Muscle of arm (tissue), 14 donors: ENCODE measurements at places on chromosomes 2 and 18. TPM values are rescaled to one million over a fixed set of nuclear protein-coding genes. Genes with fewer than 3 reads are reported as not detected.

SLC11A1 gene
- 0.81 TPM for polyA plus RNA-seq

PFN4 gene
- polyA plus RNA-seq, result 1.9 TPM

ORMDL1 gene
- polyA plus RNA-seq, result 48.0 TPM

RAB11FIP5 gene
- 15.7 TPM for polyA plus RNA-seq

FER1L5 gene
- polyA plus RNA-seq, result 1.6 TPM

GCKR gene
- not detected for polyA plus RNA-seq

DNA sequence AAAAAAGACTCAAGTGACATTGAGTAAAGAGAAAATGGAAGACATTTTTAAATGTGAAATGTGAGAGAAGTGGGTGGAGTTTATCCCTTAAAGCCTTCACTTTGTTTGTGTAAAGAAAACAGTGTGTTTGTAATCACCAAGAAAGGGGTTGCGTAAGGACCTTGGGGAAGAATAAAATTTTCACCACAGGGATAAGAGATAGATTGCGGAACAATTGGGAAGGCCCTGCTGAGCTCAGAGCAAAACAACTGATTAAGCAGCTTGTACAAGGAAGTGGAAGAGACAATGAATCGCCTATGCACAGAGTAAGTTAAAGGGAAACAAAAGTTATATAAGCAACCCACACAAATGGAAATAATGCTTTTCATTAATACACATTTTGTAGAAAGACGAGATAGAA is 327.7 kb downstream of the RAD51AP2 start:
- DNase-seq, result no peak

- DNase-seq, result no peak
These were observed 4.9 kb downstream of the TM4SF20 start for GRCh38 chr2:227374158-227374557.

- DNase-seq, result no peak
These were observed 23.4 kb upstream of the GLI2 start for GRCh38 chr2:120712180-120712681.

- DNase-seq, result peak; percentile 100
These were observed at the start of gene PPP4R3B for GRCh38 chr2:55617175-55618024. PPP4R3B (minus strand) TSS chr2:55617622; CDS start chr2:55617285, 337 bp downstream.

GRCh38 chr2:171317492-171318125 is 116.2 kb downstream of the METTL8 start:
- no peak for DNase-seq

- DNase-seq, result no peak
These were observed 18.5 kb downstream of the NEURL3 start for GRCh38 chr2:96486696-96487095.

- DNase-seq, result no peak
These were observed 548 bp upstream of the FBLN7 start for GRCh38 chr2:112137516-112138158.

DNA sequence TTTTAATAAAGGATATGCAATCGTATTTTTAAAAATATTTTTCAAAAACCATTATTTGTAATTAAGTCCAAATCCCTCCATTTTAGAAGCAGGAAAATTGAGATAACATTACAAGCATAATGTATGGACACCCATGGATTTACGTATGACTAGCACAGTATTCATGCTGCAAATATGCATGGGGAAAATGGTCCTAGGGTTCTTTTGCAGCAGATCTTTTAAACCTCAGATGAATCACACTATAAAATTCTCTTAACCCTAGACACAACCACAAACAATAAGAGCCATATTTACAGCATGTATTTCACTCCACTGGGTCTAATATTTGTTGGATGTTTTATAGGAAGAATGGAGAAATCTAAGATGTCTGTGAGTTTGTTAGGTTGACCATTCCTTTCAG is 453.4 kb downstream of the TGIF1 start:
- no peak for DNase-seq

DNA sequence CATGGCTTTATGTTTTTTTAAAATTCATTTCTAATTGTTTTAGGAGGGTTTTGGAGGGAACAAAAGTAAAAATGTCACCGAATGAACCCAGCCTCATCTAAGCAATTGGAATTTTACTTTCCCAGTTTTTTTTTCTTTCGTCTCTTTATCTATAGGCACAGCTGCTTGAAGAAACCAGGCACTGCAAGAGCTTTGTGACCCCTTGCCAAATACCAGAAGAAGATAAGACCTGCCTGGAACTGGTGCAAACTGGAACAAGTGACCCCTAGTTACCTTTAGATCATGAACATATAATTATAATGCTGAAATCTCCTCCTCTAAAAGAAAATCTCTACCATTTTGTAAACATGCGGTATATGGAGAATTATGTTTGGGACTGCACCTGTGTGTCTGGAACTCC is 100.9 kb downstream of the TSN start:
- no peak for DNase-seq

- DNase-seq, result no peak
These were observed 260.9 kb downstream of the PLCL1 start for GRCh38 chr2:198065322-198065721.

- no peak for DNase-seq
These were observed 218.3 kb downstream of the HAUS1 start for GRCh38 chr18:46322411-46322891.

DNA sequence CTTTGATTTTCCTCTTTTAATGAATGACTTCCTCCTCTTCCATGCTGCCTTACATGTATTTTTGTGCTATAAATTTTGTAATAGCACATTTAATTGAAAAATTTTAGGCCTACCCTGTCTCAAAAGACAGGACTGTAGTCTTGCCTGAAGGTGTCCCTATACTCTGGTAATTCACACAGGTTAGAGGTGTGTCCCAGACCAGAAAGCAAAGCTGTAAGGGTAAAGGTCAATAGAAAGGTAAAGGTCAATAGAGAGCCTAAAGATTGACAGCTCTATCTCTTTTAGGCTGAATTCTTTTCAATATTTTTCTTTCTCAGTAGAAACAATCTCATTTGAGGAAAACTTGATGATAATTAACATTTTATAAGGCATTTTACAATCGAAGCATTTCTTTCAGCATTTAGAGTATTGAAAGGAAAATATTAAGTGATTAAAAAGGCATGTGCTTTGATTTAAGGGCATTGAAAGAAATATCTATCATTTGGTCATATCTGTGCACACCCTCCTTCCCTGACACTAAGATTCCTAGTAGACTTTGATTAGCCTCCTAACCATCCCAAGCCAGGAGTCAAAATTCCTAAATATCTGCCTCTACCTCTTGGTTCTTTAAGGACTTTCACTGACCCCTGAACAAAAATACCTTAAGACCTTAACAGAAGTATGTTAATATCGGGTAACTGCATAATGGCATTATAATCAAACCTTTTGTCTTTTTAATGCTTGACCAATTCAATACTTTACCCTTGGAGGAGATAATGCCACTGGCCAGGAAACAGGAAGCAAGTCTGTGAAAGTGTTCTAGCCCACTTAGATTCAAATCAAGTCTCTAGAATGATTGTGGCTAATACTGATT is 161.8 kb upstream of the DTNA start:
- DNase-seq, result no peak

DNA sequence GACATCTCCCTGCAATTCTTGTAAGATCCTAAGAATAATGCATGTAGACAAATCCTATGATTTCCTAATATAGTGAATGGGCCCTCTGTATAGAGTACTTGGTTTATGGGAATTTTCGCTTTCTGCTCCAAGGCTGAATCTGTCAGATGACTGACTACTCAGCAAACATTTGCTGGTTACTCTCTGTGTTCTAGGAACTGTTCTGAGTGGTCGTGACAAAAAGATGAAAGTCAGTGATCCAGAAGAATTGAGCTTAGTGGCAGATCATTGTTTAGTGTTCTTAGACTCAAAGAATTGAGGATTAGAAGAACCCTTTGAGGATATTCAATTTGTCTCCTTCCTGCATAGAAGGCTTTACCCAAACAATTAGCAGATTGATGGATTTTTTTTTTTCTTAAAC is 10.0 kb downstream of the XRCC5 start:
- no peak for DNase-seq

- DNase-seq, result no peak
These were observed 602.4 kb downstream of the METTL4 start for GRCh38 chr18:1968801-1969498.

- DNase-seq, result no peak
These were observed 159.8 kb downstream of the RHBDD1 start for GRCh38 chr2:226995625-226996041.

DNA sequence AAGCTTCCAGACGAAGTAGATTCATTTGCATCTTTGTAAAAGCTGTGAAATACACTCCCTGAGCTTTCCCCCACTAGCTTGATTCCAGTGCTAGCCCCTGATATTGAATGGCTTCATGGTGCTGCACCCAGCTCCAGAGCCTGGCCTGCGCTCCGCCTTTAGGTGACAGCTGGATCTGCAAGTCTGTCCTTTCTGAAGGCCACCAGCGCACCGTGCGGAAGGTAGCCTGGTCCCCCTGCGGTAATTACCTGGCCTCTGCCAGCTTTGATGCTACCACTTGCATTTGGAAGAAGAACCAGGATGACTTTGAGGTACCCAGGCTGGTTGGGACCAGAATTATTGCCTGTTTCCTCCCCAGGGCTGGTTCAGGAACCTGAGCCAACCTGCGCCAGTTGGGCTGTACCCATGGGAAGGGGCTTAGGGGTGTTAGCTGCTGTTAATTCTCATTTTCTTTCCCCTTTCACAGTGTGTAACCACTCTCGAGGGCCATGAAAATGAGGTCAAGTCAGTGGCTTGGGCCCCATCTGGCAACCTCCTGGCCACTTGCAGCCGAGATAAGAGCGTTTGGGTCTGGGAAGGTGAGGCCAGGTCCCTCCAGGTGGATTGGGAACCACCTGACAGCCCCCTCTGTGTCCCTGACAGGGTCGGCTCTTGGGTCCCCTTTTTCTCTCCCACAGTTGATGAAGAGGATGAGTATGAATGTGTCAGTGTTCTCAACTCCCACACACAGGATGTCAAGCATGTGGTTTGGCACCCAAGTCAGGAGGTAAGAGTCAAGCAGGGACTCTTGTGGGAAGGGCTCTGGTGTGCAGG is 1.3 kb downstream of the CIAO1 start:
- DNase-seq, result no peak

GRCh38 chr2:18784245-18784644 is 194.9 kb upstream of the NT5C1B start:
- DNase-seq, result no peak

- DNase-seq, result no peak
These were observed 98.9 kb downstream of the MYT1L start for GRCh38 chr2:2232167-2232566.

DNA sequence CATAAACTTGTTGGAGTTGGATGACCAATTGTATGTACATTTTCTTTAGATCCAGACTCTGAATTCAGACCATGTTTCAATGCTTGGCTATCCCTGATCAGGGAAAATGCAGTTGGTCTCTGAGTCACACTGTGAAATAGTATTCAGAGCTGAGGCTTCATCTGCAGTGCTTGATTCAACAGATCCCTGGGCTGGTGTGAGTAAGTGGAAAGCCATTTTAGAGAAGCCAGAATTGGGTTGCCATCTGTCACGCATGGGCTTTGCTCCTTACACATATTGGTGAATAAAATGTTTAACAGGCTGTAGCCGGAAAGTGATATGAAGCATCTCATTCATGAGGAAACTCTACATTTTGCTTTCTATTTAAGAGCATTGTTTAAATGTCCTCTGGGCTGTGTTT is 50.0 kb upstream of the ACYP2 start:
- DNase-seq, result no peak

GRCh38 chr2:29495068-29495467 is 379.9 kb downstream of the CLIP4 start:
- DNase-seq, result no peak

DNA sequence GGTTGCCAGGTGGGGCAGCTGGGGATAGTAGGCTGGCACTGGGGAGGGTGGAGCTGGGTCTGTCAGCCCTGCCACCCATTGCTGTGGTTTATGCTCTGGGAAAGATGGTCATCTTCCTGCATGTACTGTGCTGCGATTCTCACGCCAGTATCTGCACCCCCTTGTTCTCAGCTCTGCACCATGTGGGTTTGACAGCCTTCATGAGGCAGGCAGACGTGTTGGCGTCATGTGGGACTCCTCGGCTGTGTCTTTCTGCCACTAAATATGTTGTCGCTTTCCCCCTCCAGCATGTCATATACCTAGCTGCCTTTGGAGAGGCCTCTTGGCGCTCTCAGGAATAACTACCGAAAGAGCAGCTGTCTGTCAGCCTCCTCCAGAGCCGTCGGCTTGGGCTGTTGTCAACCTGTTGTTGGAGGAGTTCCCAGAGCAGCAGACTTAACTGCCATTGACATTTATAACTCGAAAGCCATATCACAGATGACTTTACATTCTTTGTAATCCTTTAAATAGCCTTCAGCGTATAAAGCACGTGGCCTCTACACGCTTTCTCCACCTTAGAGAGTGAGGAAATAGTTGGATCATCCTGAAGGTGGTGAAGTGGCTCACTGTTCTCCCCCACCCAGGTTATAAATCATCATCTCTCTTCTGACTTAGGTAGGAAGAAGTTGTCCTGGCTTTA is 80.4 kb upstream of the MGAT5 start:
- peak; percentile 39 for DNase-seq

GRCh38 chr2:37523814-37524362 is 147.6 kb downstream of the CDC42EP3 start:
- DNase-seq, result peak; percentile 86

- DNase-seq, result no peak
These were observed 13.1 kb downstream of the CFLAR start for GRCh38 chr2:201128933-201129505.

GRCh38 chr2:112884869-112885505 is 26.0 kb upstream of the IL37 start:
- DNase-seq, result no peak

DNA sequence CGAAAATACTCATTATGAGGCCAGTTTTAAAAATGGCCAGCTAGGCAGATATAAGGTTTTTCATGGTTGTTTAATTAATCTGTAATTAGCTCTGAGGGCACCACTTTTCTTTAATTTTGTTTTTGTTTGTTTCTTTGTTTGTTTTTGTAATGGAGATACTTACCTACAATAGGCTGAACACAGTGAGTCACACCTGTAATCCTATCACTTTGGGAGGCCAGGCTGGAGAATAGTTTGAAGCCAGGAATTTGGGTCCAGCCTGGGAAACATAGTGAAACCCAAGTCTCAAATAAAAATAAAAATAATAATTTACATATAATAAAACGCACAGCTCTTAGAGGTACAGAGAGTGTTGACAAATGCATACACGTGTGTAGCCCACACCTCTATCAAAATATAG is 56.8 kb upstream of the MSH2 start:
- DNase-seq, result no peak

- no peak for DNase-seq
These were observed 31.8 kb downstream of the SLC9A4 start for GRCh38 chr2:102504833-102505232.

DNA sequence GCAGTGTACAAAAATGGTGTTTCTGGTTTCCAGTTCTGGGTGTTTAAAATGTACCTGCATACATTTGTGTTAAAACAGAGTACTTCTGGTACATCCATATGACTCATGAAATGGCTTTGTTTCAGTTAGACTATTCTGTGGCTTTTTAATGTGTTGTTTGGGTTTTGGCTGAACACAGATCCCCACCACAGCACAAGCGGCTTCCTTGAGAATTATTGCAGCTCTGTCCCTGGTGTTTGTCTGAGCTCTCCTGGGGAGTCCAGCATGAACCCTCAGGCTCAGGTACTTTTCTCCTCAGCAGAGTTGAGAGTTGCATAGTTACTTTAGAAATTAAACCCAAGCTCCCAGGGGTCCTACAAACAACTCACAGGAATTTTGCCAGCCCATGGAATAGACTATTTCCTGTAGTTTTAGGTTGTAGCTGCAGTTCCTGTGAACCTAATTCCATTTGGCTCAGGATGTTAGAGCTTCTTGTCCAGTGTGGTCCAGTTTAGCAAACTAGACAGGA is 64.8 kb upstream of the EML6 start:
- no peak for DNase-seq

- DNase-seq, result no peak
These were observed 16.3 kb downstream of the CNDP2 start for GRCh38 chr18:74512321-74513053.

GRCh38 chr2:37670378-37671008 is 949 bp downstream of the CDC42EP3 start:
- DNase-seq, result peak; percentile 37

GRCh38 chr2:119184512-119184911 is 26.0 kb upstream of the C1QL2 start:
- DNase-seq, result no peak
